Amniotic epithelial cell (primary cell): ENCODE measurements at places on chromosomes 4 and X.

GRCh38 chrX:19689170-19689779 is 174.0 kb upstream of the MAP3K15 start:
- no peak for DNase-seq

DNA sequence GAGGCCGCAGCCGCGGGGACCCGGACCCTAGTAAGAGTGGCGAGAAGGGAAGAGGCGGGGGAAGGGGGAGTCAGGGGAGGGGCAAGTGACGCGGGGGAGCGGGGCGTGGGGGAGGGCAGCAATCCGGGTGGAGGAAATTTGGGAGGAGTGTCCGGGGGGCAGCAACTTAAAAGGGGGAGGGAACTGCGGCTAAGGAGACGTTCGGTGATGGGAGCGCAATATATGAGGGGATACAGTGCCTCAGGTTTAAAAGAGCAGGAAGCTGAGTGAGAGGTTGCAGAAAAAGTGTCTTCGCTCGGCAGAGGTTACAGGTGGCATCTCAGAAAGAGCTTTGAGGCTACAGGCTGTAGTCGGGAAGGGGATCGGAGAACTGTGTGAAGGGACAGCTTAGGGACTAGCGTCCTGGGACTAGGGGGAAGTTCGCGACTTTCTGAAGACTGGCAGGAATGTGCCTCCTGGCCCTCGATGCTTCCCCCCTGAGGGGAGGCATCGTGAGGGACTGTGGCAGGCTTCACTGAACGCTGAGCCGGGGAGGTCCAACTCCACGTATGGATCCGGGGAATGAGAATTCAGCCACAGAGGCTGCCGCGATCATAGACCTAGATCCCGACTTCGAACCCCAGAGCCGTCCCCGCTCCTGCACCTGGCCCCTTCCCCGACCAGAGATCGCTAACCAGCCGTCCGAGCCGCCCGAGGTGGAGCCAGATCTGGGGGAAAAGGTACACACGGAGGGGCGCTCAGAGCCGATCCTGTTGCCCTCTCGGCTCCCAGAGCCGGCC is 519 bp downstream of the FOXO4 start:
- DNase-seq, result peak; percentile 37

- DNase-seq, result no peak
Observed at GRCh38 chr4:26866781-26867180, 6.1 kb downstream of the STIM2 start.

DNA sequence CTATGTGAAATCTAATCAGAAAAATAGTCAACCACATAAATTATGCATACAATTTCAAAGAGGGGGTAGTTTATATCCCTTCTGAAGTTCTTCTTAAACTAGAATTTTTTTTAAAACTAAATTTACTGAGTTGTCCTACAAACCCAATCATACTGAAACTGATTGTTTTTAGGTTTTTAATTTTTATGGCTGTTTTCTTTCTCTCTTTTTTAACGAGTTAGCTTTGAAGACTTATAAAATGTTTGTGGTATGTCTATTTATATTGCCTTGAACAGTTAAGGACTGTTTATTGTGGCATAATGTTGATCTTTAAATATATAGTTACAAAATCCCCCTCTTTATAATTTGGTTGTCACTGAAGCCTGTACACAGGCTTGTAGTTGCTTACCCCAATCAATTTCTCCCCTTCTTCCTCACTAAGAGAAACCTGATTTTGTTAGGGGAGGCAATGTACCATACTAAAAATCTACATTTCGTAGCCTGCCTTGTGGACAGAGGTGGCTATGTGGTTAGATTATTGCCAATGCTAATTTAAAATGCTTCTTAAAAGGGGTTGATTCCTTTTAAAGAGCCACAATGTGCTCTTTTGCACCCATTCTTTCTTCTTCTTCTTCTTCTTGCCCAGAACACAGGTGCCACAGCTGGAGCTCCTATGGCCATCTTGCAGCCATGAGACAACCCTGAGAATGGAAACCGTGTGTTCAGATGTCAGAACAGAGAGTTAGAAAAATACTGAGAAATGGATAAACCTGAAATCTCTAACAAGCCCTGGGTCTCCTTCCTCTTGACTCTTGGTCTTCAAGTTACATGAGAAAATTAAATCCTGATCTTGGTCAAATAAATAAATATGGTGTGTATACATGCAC is 102.7 kb upstream of the ZNF827 start:
- DNase-seq, result no peak
